CD8-positive, alpha-beta memory T cell (primary cell): ENCODE measurements at places on chromosomes 5 and 9. TPM values are rescaled to one million over a fixed set of nuclear protein-coding genes. Genes with fewer than 3 reads are reported as not detected.
A peak's percentile ranks its signal among the peaks of the same experiment; 100 is the strongest.

GRCh38 chr5:1547655-1548054 is 23.9 kb upstream of the LPCAT1 start:
- DNase-seq = no peak

Gene LURAP1L
- total RNA-seq = not detected

DNA sequence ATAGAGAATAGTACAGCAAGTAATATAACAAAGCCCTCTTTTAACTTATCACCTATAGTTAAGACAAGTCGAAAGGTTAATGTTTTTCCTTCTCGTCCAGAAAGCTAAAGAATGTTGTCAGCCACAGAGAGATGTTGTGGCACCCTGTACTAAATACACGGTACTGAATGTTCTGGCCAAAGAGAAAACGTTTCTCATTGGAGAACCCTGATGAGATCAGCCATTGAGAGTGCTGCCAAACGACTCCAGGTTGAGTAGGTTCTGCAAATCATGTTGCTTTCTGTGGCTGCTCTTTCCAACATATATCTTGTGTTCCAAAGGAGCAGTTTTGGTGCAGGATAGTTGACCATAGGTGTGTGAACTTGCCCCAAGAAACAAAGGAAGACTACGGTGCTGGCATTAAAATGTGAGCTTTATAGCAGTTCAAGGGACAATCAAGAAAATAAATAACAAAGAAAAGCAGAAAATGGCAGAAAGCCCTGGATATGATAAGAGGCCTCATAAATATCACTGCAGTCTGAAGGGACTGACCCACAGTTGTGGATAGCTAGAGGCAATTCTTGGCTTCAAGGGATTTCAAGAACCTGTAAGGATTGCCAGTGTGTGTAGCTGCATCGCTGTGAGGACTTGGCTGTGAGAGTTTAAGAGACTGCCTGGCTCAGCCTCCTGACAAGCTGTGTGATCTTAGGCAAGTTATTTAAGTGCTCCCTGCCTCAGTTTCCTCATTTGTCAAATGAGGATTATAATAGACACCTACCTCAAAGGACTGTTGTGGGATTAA is 102.7 kb downstream of the ARHGEF28 start:
- no peak for DNase-seq

Gene ARL14EPL
- not detected for total RNA-seq

Gene AUH
- total RNA-seq = 35.0 TPM

Gene BNC2
- total RNA-seq = not detected

DNA sequence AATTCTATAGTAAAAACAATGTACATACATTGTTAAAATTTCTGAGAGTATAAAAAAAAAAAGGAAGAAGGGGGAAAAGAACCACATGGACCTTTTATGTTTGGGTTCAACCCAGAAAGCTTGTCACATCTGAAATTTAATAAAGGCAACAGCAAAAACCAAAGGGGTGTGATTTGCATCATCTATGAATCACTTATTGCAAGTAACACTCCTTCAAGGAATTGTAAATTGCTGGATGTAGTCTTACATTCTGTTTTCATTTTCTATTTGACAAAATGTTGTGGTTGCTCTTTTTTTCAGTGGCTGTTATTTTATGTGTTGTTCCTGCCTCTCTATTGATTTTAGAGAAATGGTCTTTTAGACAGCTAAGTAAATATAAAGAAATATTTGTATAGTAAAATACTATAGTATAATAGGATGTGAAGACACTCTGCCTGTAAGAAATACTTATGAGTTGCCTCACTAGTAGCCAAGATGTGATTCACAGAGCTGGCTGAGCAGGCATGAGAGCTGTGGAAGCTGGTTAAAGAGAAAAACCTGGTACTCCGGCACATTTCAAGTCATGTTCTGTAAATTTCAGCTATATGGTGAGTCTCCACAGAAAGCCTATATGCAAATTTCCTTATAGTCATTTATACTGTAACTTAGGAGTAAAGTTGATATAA is 131.1 kb upstream of the CNTLN start:
- no peak for DNase-seq

Gene SLC45A2
- not detected for total RNA-seq

DNA sequence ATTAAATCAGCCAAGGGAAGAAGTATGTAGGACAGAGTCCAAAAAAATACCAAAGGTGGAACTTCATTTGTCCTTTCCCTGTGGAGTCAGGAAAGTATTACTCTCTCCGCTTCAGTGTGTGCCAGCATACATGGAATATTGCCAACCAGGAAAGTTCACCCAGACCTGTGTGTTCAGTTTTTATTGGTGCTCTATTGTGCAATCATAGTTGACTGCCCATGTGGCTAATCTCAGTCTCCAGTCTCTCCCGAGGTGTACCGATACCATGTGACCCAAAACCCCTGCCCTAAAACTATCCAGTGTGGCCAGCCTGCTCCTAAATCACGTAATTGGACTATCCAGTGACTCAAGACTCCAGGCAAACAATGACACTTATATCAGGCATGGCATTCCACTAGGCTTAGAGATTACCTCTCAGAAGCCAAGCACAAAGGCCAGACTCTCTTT is 38.8 kb downstream of the NFX1 start:
- no peak for DNase-seq

- peak; percentile 3 for DNase-seq
These were observed 833 bp downstream of the C5orf24 start for GRCh38 chr5:134846641-134846960.
